ENCODE measurements at places on chromosomes 7 and 10. TPM values are rescaled to one million over a fixed set of nuclear protein-coding genes. Genes with fewer than 3 reads are reported as not detected.

SLC26A5 gene
- total RNA-seq = not detected

LRMDA gene
- total RNA-seq = 3.6 TPM

ZNF735 gene
- not detected for total RNA-seq

IRF5 gene
- not detected for total RNA-seq

PRSS37 gene
- total RNA-seq = not detected

All from fibroblast of the aortic adventitia (primary cell).